Activated T-cell treated with anti-CD3 and anti-CD28 coated beads, Interleukin-2, amount 50 U/mL, for 72 hours (primary cell): ENCODE measurements at places on chromosomes 3 and 15. TPM values are rescaled to one million over a fixed set of nuclear protein-coding genes. Genes with fewer than 3 reads are reported as not detected.
A peak's percentile ranks its signal among the peaks of the same experiment; 100 is the strongest.

- H3K27me3 ChIP-seq = peaks cover 16% of the 10 kb centered on the region
- H3K36me3 ChIP-seq = no peaks in the 10 kb centered on the region
- DNase-seq = no peak
- H3K4me1 ChIP-seq = peaks cover 8% of the 10 kb centered on the region
These were observed 570.4 kb upstream of the TGFBR2 start for GRCh38 chr3:30035935-30036567.

Gene RTP3
- not detected for total RNA-seq

DNA sequence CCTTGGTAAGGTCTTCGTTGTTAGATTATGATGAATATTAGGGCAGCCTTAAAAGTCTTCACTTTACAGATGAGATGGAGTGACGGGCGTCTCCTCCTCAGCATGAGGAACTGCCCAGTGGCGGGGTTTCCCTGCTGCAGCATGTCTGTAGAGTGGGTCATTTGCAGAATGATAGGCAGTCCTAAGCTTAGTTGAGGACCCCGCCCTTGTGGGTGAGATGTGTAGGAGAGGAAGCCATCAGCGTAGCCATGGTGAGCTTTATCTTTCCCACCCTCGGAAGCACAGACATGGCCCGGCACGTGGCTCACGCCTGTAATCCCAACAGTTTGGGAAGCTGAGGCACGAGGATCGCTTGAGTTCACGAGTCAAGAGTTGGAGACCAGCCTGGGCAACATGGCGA is 877 bp downstream of the NIT2 start:
- peaks cover 20% of the 10 kb centered on the region for H3K4me1 ChIP-seq
- peak; percentile 16 for DNase-seq
- H3K27ac ChIP-seq = peak overlapping the region; percentile 98

Gene ZNF80
- total RNA-seq = 1.4 TPM

Gene TGM4
- total RNA-seq = not detected

Gene LRTM1
- not detected for total RNA-seq

Gene DAZL
- total RNA-seq = not detected

- no peak overlapping the region for H3K27ac ChIP-seq
- DNase-seq = no peak
These were observed 14.9 kb upstream of the CFAP20DC start for GRCh38 chr3:59064728-59065127.

Gene TYRO3
- 2.2 TPM for total RNA-seq

DNA sequence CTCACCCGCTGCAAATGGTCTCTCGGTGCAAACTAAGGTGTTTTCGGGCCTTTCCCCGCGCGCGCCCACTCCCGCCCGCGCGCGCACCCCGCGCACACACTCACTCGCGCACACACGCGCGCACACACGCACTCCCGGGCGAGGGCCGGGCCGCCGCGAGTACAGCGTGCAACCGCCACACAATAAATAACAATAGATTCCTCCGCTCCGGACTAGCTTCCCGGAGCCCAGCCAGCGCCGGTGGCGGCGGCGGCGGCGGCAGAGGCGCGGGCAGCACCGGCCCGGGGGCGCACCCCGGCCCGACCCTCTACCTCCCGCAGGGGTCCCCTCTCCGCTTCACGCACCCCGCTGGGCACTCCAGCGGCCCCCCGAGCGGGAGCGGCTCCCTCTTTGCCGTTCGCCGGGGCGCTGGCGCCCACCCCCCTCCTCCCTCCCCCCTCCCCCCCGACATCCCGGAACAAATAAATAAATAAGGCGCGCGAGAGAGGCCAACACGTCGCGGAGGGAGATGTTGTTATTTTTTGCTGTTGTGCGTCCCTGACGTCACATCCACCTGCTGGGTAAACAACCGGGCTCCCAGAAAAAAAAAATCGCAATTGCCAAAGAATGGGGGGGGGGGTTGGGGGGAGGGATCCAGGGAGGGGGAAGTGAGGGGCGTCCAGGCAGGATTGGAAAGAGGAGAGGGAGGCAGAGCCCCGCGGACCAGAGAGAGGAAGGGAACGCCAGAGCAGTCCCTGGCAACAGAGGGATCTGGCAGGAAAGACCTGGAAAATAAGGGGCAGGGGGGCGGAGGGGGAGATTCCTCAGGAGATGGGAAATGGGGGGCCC is at the start of gene FOXP1:
Gene FOXP1, minus strand, starts transcription at position 163 of the 828 bp plus-strand sequence. CDS start 385,347 bp downstream, outside the sequence.
- no peaks in the 10 kb centered on the region for H3K27me3 ChIP-seq
- peak within 1 kb of the TSS; percentile 97 for H3K27ac ChIP-seq
- peaks cover 7% of the 10 kb centered on the region for H3K36me3 ChIP-seq
- peak; percentile 73 for DNase-seq
- peaks cover 62% of the 10 kb centered on the region for H3K4me1 ChIP-seq
- peak within 1 kb of the TSS; percentile 96 for H3K4me3 ChIP-seq

GRCh38 chr3:59731943-59732342 is 682.1 kb upstream of the CFAP20DC start:
- H3K4me3 ChIP-seq = no peak overlapping the region
- H3K36me3 ChIP-seq = no peaks in the 10 kb centered on the region
- peaks cover 40% of the 10 kb centered on the region for H3K4me1 ChIP-seq
- peaks cover 5% of the 10 kb centered on the region for H3K27me3 ChIP-seq

GRCh38 chr15:65258375-65259262 is 28.1 kb downstream of the PARP16 start:
- no peak overlapping the region for H3K27ac ChIP-seq
- no peak for DNase-seq
- no peaks in the 10 kb centered on the region for H3K4me1 ChIP-seq
- H3K27me3 ChIP-seq = no peaks in the 10 kb centered on the region
- peaks cover 5% of the 10 kb centered on the region for H3K36me3 ChIP-seq

Gene IMP3
- total RNA-seq = 61.0 TPM

DNA sequence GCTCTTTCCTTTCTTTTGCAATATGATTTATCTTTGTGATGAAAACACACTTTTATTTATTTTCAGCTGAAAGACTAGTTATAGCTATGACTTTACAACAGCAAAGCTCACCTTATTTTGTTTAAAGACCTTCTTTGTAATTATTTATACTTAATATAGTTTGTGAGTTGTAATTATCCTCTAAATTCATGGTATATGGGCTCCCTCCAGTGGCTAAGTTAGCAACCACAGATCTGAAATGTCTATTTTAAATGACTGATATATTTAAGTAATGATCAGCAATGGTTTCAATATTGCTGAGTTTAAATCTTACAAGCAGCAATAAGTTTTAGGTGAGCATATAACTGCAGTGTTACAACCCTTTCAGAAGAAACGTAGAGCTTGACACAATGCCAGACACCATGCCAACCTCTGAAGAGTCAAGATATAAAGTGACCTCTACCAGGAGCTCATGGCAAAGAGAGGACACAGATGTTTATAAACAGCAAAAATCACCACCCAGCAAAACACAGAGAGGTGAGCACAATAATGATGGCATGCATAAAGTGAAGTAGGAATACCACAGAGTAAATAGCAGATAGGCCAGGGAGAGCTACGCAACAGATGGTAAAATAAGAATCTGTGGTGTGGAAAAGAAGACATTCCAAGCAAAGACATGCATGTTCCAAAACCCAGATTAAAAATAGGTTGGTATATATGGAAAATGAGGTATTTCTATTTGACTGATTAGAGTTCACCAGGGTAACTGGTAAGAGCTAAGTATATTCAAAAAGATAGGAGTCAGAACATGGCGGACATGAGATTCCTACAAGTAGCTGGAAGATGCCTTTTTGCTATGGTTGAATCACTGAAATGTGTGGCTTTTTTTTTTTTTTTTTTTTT is 143.7 kb upstream of the ZNF385D start:
- no peaks in the 10 kb centered on the region for H3K4me1 ChIP-seq
- H3K27ac ChIP-seq = no peak overlapping the region
- no peaks in the 10 kb centered on the region for H3K36me3 ChIP-seq
- H3K4me3 ChIP-seq = no peak overlapping the region
- no peaks in the 10 kb centered on the region for H3K27me3 ChIP-seq

- no peak for DNase-seq
- peaks cover 2% of the 10 kb centered on the region for H3K36me3 ChIP-seq
- H3K4me3 ChIP-seq = no peak overlapping the region
- H3K27ac ChIP-seq = no peak overlapping the region
- H3K4me1 ChIP-seq = peaks cover 16% of the 10 kb centered on the region
These were observed 9.0 kb downstream of the MYD88 start for GRCh38 chr3:38147421-38147820.

GRCh38 chr15:98138910-98139309 is 178.4 kb downstream of the ARRDC4 start:
- H3K4me1 ChIP-seq = no peaks in the 10 kb centered on the region
- peaks cover 9% of the 10 kb centered on the region for H3K27me3 ChIP-seq
- DNase-seq = no peak
- H3K4me3 ChIP-seq = no peak overlapping the region

DNA sequence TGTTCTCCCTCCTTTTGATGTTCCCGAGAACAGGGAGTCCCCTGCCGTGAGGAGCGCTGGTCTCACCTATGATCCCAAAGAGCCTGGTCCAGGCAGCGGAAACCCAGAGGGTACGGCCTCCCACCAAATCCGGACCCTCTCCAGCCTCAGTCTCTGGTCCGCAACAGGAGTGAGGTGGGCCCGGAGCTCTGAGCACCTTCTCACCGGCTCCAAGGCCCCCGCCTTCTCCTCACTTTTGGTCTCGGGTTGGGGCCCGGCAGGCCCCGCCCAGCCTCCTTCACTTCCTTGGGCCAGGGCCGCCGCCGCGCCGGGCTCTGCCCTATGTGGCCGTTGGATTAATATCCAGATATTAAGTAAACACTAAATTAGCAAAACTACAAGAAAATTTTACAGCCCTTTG is 5.7 kb upstream of the SKOR1 start:
- DNase-seq = no peak
- H3K27ac ChIP-seq = no peak overlapping the region
- H3K4me1 ChIP-seq = peaks cover 47% of the 10 kb centered on the region
- no peak overlapping the region for H3K4me3 ChIP-seq
- peaks cover 64% of the 10 kb centered on the region for H3K27me3 ChIP-seq

GRCh38 chr3:17352620-17353019 is 389.8 kb downstream of the TBC1D5 start:
- H3K27me3 ChIP-seq = no peaks in the 10 kb centered on the region
- H3K4me3 ChIP-seq = no peak overlapping the region
- H3K36me3 ChIP-seq = no peaks in the 10 kb centered on the region
- no peaks in the 10 kb centered on the region for H3K4me1 ChIP-seq
- no peak overlapping the region for H3K27ac ChIP-seq
- DNase-seq = no peak

- no peak overlapping the region for H3K4me3 ChIP-seq
- H3K27me3 ChIP-seq = no peaks in the 10 kb centered on the region
- H3K4me1 ChIP-seq = peaks cover 51% of the 10 kb centered on the region
- H3K36me3 ChIP-seq = no peaks in the 10 kb centered on the region
- DNase-seq = no peak
- no peak overlapping the region for H3K27ac ChIP-seq
These were observed 20.3 kb upstream of the SEC62 start for GRCh38 chr3:169946336-169946735.

GRCh38 chr3:193052354-193053045 is 134.8 kb upstream of the MB21D2 start:
- H3K27ac ChIP-seq = no peak overlapping the region
- no peaks in the 10 kb centered on the region for H3K27me3 ChIP-seq
- no peak for DNase-seq
- no peaks in the 10 kb centered on the region for H3K4me1 ChIP-seq
